ENCODE measurements at places on chromosomes 5 and 9.

DNA sequence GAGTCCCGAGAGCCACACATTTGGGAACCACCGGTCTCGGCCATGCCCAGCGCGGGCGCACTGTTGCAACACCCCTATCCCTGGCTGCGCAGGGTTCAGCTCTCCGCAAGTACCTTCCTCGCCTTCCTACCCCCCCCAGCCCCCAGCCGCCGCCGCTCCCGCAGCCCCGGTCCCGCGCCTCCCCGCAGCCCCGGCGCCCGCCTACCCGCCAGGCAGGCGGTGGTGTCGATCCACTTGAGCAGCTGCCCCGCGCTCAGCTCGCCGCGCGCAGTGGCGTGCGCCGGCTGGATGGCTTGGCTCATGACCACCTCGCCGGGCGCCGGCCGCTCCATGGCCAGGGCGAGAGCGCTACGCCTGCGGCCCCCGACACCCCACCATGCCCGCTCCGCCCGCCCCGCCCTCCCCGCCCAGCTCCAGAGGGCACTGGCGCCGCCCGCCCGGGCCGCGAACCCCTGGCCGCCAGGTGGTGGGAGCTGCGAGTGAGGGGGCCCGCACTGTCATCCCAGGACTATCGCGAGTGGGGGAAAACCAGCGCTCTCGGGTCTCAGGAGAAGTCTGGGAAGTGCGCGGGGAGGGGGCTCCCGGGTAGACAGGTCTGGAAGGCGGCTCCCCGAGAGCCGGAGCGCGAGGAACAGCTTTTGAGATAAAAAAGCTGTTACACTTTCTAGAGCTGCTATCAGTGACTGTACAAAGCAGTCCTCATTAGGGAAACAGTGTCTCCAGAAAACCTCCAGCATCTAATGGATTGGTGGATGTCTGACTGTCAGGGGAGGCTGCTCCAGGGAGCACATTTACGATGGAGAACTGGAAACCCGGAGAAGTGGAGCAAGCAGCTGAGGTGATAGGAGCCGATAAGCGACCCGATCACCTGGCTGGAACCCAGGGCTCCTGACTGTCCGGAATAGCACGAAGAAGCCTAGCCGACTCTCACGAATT is at the start of gene ACOT12:
TSS of gene ACOT12 (minus strand) at position 352 of the 936 bp plus-strand sequence. CDS start at position 332, 20 bp downstream.
- no peak for DNase-seq

- no peak for DNase-seq
Measured at GRCh38 chr5:148956477-148957385, 106.1 kb downstream of the SH3TC2 start.

GRCh38 chr9:133704711-133705181 is 33.4 kb downstream of the SARDH start:
- no peak for DNase-seq

GRCh38 chr5:151820271-151820670 is 48.5 kb downstream of the G3BP1 start:
- DNase-seq = no peak

GRCh38 chr5:174183701-174184100 is 138.2 kb downstream of the NSG2 start:
- DNase-seq = no peak

GRCh38 chr5:65141493-65141892 is 340.2 kb downstream of the ADAMTS6 start:
- DNase-seq = no peak

- no peak for DNase-seq
Measured at GRCh38 chr9:105346273-105346672, 101.6 kb upstream of the FSD1L start.

DNA sequence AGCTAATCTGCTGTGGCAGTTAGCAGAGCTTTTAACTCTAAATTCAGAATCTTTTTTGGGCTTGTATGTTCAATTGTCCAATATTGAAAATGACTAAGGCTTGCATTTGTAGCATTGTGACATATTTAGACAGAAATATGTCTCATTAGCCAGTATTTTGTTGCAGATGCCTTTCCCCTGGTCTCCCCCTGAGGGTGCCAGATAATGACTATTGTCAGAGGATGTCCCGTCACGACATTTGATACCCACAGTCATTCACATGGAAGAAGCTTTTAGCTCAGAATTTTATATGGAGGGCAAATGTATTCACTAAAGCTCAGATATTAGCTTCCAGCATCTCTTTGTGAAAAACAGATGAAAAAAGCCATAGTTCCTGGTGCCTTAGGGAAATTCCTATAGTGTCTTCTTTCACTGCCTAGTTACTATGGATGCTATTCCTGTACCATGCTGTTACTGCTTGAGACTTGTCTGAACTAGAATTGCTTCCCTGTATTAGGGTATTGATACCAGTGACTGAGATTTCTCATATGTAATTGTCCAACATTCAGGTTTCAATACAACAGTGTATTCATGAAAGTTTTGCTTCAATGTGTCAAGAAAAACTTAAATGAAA is 96.2 kb downstream of the CCDC192 start:
- no peak for DNase-seq

DNA sequence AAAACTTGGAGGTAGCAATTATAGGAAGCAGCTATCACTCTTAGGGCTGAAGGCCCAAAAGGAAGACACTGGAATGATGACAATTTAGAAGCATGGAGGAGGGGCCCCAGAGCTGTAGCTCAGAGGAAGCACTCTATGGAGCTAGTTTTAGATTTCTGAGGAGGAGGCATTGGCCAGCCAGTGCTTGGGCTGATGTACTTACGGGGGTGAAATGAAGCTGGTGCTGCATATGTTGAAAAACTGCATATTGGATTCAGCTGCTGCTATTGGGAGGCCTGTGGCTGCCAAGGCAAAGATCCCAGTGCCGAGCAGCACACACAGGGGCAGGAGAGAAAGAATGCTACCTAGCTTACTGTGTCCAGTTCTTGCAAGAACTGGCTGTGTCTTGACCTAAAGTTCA is 53.9 kb upstream of the HMHB1 start:
- no peak for DNase-seq

GRCh38 chr5:9361835-9362234 is 184.0 kb downstream of the SEMA5A start:
- DNase-seq = peak; percentile 96

- DNase-seq = no peak
Measured at GRCh38 chr5:130605234-130605633, 559.8 kb downstream of the HINT1 start.

GRCh38 chr9:38337706-38338264 is 54.7 kb upstream of the ALDH1B1 start:
- no peak for DNase-seq

- DNase-seq = no peak
Measured at GRCh38 chr9:83032065-83032625, 30.8 kb downstream of the RASEF start.

- DNase-seq = peak; percentile 72
Measured at GRCh38 chr9:89408628-89409101, 89.2 kb downstream of the SEMA4D start.

GRCh38 chr9:123282362-123283047 is 14.1 kb upstream of the STRBP start:
- no peak for DNase-seq

- peak; percentile 82 for DNase-seq
Measured at GRCh38 chr5:177113566-177114424, 19.8 kb upstream of the NSD1 start.

GRCh38 chr5:9125852-9126251 is 420.0 kb downstream of the SEMA5A start:
- DNase-seq = peak; percentile 41

GRCh38 chr5:157947156-157947555 is 88.2 kb upstream of the CLINT1 start:
- no peak for DNase-seq

- no peak for DNase-seq
Measured at GRCh38 chr5:93476251-93476742, 104.7 kb downstream of the NR2F1-AS1 start.

DNA sequence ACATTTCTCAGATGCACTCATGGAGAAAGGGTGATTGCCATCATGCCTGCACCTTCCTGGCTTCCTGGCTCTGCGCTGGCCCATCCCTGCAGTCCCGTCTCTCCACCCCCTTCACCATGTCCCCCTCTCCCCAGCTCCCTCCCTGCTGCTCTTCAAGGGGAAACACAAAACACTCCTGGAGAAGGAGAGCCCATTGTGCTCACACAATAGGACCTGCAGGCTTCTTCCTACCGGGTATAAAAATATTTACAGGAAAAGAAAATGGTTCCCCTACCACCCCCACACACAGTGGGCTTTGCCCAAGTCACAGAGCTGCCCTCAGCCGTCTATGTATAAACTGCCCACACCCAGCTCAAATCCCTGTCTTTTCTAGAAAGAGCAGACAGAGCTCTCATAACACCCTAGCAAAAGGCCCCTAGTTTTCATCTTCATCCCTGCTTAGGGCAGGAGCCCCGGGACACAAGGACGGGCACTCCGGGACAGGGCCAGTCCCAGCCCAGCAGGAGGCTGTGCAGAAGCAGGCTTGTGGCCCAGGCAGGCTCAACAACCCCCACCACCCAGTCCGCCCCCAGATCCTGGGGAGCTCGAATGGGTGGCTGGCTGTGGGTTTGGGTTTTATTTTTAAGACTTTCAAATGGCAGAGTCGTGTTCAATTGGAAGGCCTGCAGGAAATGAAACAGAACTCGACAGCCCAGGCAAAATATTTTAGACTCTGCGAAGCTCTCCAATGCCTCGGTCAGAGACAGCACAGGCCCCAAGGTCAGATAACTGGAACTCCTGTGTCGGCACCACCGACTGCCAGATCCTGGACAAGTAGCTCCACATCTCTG is 77.3 kb downstream of the LRSAM1 start:
- no peak for DNase-seq

DNA sequence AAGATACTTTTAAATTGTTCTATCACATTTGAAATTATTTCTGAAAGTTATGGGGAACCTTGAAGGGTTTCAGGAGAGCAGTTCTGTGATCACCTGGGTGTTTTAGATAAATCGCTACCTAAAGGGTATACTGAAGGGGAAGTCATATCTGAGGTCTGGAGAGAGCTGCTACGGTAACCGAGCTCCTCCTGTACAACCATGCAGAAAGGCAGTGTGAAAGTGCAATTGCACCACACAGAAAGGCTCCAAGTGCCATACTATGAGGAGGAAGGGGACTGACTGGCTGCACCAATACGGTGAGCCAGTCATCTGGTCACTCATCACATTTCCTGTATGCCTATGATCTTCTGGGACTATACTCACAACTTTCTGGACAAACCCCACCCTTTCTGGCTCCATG is 241.4 kb upstream of the SLC24A2 start:
- no peak for DNase-seq

GRCh38 chr9:7210854-7211637 is 453.3 kb downstream of the KDM4C start:
- no peak for DNase-seq

- DNase-seq = no peak
Measured at GRCh38 chr5:39371367-39371635, 7.0 kb upstream of the C9 start.

DNA sequence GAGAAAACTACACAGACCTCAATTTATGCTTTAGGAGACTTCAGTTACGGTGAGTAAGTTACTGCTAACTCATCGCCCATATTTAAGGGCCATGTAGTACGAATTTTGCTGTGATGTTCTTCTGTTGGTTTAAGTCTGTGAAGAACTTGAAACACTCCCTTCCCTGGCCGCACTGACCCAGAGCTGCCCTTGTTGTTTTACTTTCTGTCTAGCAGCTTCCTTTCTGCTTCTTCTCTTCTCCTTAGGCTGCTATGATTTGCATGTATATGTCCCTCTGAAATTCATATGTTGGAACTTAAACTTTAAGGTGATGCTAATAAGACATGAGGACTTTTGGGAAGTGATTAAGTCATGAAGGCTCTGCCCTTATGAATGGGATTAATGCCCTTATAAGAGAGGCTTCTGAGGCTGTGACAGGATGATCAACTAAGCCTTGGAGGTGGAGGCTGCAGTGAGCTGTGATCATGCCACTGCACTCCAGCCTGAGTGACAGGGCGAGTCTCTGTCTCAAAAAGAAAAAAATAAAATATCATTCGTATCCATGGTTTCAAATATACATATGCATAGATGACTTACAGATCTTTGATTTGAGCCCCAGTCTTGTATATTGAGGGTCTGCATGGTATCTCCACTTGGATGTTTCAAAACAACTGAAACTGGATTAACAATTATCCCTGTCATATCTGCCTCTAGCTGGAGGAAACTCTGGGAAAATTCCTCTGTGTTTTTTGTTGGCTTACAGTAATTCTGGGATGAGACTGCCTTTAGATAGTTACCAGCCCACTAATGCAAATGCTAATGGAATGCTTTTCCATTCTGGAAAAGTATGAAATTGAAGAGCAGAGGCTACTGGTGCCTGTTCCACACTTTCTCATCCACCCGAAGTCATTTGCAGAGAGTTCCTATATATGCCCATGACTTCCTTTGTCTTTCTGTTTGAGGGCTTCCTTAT is 263.4 kb upstream of the ACTBL2 start:
- no peak for DNase-seq

DNA sequence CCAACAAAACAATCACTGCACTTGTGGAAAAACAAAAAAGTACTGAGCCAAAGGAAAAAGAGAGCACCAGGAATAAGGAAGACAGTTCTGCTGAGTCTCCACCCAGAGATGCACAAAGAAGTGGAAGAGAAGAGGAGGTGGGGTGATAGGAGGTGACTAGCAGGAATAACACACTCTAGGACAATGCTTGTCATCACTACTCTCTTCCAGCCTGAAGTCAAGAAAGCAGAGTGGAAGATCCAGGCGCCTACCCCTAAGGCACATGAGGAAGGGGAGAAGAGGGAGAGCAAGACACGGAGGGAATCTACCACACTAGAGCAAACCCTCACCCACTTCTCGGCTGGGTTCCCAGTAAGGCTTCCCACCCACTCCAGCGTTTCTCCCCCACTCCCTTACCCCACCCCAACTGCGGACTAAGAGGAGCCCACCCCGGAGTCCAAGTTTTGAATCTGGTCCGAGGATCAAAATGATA is 1.7 kb downstream of the SLIT3 start:
- DNase-seq = no peak

DNA sequence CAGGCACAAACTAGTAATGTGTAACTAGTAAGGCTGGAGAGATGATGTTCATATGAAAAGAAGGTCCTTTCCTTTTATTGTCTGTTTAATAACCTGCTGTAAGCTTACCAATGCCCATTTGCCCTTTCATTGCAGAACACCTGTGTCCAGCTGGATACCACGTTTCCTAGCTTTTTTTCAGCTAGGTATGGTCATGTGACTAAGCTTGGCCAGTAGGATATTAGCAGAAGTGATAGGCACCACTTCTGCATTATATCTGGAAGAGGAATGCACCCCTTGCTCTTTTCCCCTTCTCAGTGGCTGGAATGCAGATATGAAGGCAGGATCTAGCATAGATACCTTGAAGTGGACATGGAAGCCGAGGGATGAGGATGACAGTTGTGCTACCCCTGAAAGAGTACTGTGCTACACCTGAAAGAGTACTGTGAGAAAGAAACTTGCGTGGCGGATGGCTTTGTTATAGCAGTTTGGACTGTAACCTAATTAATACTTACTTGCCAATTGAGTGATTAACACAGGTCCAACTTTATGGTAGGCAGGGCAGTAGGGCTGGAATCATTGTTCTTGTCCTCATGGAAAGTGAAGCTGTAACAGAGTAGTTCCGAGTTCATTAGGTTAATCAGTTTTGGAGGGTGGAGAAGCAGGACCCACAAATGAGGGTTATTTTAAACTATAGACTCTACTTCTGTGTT is 6.8 kb downstream of the SMIM32 start:
- no peak for DNase-seq

- DNase-seq = no peak
Measured at GRCh38 chr9:133037775-133038515, 7.1 kb downstream of the GTF3C5 start.

- no peak for DNase-seq
Measured at GRCh38 chr5:68332080-68332451, 116.5 kb downstream of the PIK3R1 start.

Data from GM12865 (cell line).